ENCODE measurements at places on chromosomes 6 and 20.

DNA sequence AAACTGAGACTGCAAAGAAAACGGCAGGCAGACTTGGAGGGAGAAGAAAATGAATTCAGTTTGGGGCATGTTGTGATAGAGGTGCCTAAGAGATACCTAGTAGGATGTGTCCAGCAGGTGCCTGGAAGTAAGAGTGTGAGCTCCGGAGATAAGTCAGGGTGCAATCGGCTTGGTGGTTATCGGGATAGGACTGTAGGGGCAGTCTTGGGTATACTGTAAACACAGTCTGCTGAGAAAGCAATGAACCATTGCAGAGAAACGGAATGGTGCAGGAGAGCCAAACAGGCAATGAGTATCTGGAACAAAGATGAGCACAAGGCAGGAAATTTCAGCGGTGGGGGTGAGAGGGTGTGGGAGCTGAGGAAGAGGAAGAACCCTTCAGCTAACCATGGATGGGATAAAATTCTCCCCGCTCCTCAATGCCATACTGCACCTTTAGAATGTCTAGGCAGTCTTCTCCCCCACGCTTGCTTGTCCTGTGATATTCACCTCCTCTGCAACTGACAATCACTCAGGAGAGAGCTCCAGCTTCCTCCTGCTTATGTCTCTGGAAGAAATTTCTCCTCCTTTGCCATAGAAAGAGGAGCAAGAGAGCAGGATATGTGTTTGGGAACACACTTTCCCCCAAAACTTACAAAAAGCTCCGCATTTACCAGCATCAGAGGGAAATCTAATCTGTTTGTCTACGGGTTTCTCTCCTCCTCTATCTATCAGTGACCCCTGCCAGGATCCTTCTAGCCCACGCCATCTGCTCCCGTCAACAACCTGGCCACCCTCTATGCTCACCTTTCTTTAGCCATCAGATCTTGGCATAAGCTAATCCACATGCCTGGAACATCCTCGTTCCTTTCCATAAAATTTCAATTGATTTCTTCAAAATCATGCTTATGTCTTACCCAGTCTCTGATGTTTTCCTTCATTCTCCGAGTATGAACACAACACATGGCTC lies 381.7 kb upstream of the JARID2 start:
- no peak for DNase-seq

DNA sequence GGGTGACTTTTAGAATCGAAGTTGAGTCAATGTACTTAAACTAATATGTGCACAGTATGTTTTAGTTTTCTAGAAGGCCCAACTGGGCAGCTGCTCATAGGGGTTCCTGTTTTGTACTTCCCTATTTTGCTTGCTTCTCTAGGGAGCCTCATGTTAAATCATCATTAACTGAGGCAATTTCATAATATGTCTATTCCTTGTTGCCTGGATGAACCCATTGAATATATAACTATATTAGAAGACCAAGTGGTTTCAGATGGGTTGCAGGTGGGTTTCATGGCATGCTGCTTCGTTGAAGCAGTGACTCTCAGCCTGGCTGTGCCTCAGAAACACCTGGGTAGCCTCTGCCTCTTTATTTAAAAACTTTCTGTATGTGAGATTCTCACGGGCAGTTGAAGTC lies 22.2 kb downstream of the CARMIL1 start:
- no peak for DNase-seq

DNA sequence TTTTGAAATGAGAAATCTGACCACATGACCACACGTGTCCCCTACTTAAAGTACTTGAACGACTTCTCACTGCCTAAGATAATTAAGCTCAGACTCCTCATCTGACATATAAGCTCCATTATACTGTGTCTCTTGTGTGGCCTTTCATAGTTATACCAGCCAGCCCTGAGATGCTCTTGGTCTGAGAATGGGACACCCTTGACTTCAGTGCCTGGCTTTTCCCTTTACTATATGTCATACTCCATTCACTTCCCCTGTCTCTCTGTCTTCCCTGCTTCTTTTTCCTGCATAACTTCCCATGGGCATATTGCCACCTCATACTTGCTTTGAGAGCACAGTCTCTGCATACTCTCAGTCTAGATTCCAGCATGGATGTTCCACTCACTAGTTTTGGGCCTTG lies 53.4 kb upstream of the TINAG start:
- no peak for DNase-seq

GRCh38 chr20:14830466-14830865 lies 493.1 kb upstream of the FLRT3 start:
- DNase-seq: no peak

DNA sequence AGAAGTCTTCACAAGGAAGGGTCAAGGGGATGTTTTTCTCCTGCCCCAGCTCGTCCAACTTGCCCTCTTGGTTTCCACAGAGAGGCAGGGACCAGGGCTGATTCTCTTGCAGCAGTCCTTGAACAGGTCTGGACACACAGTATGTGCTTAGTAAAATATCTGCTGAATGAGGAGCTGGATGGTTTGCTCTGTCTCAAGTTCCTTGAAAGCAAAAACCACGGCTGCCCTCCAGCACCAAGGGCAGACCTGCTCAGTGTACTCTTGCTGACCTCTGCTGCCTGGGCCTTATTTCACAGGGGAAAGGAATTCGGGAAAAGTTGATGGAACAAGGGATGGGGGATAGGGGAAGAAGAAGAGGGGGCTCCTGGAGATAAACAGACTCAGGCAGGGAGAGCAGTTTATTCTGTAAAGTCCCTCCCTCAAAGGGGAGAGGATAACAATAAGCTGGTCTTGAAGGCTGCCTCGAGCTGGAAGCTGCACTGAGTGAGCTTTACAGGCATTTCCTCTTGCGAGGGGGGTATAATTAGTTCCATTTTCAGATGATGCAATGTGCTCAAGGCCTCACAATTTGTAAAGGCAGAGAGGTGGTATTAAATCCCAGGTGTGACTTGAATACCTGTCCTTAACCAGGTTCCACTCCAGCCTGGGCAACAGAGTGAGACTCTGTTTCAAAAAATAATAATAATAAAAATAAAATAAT lies 10.3 kb downstream of the KCNK5 start:
- DNase-seq: no peak

DNA sequence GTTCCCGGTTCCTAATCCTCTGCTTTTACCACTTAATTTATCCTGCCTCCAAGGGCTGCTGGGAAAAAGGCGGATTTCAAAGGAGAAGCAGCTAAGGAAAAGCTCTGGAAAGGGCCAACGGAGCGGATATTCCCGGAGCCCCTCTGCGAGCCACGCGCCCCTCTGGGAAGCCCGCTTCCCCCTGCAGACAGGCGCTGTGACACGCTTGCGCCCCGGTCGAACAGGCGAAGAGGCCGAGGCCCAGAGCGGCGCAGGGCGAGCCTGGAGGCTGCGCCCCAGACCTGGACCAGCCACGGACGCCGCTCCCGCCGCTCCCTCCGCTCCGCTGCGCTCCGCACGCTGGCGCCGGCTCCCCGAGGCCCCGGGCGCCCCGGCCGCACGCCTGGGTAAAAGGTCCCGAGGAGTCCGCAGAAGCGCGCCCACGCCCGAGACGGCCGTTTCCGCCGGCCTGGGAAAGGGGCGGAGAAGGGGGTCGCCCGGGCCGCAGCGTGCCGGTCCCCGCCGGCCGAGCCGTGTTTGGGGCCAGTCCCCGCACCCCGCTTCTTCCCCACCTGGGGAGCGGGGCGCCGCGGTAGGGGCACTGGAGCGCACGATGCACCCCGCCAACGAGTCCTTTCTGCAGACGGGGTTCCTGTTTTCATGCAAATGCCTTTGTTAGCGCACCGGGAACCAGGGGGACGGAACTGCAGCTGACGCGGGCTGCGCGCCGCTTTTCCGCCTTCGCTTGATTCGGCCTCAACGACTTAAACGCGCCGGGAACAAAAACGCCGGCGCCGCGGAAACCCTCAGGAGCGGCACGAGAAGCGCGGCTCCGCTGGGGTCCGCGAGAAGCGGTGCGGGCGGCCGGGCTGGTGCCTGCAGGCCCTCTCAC lies 91.9 kb upstream of the SIRPA start:
- peak; percentile 70 for DNase-seq

DNA sequence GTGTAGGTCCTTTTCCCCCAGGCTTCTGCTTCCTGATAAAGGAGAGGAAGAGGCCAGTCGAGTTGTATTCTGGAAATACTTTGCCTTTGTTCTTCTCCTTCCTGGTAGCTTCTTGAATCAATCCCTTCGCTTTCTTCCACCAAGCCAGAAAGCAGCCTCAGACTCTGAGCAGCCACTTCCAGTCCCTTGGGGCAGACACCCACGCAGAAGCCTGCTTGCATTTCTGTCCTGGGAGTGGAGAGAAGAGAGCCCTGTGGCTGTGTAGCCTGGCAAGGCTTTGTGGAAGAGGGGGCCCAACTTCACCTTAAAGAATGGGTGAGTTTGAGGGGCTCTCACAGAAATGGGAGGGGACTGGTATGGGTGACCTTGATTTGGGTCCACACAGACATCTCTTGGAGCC lies 211.0 kb upstream of the SSTR4 start:
- DNase-seq: no peak

DNA sequence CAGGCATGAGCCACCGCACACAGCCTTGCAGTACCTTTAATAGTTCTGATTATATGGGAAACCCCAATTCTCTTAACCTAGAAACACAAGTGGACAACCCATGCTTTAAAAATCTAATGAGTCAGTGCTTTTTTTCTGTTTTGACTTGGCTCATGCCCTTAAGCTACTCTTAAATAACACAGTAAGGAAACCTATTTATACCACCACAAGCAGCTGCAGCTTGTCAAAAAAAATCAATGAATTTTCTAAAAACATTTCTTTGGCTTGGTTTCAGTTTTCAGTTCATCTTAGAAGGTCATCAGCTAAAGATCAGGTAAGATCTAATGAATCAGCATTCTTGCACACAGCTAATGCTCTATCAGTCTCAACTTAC lies 124.1 kb upstream of the DST start:
- DNase-seq: no peak

GRCh38 chr20:50285376-50286173 lies 94.9 kb downstream of the CEBPB start:
- peak; percentile 34 for DNase-seq

DNA sequence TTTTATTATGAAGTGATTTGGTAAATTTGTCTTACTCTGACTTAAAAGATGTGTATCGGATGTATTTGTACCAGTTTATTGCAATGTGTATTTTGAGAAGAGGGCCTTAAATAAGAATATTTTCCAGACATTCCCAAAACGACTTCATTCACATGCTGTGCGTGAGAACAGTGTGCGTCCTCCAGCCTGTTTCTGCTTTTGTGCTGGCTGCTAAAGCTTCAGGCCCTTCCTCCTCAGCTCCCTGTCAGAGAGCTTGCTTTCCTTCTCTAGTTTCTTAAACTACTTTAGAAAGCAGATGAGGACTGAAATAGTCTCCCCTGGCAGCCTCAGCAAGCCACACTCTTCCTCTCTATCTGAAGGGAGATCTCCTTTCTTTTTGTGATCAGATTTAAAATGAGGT lies 157.8 kb downstream of the SAMD5 start:
- DNase-seq: no peak

- DNase-seq: no peak
These were observed 10.5 kb downstream of the FYN start for GRCh38 chr6:111862741-111863140.

- no peak for DNase-seq
These were observed 77.8 kb downstream of the FILIP1 start for GRCh38 chr6:75415804-75416203.

DNA sequence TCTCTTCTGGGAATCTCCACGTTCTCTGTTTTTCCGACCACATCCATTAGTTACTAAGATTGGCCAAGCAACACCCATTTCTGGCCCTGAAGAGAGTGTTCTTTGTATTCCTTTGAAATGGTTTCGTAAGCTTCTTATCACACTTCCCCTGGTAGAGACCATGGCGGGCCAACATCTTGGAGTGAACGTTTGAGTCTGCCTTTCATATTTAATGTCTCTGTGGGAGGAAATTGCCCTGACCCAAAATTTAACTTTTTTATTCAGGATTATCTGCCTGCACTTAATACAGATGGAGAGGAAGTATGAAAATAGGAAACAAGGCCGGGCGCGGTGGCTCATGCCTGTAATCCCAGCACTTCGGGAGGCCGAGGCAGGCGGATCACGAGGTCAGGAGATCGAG lies 177.0 kb upstream of the SNX9 start:
- no peak for DNase-seq

- no peak for DNase-seq
These were observed 45.6 kb downstream of the DUSP22 start for GRCh38 chr6:337805-338368.

DNA sequence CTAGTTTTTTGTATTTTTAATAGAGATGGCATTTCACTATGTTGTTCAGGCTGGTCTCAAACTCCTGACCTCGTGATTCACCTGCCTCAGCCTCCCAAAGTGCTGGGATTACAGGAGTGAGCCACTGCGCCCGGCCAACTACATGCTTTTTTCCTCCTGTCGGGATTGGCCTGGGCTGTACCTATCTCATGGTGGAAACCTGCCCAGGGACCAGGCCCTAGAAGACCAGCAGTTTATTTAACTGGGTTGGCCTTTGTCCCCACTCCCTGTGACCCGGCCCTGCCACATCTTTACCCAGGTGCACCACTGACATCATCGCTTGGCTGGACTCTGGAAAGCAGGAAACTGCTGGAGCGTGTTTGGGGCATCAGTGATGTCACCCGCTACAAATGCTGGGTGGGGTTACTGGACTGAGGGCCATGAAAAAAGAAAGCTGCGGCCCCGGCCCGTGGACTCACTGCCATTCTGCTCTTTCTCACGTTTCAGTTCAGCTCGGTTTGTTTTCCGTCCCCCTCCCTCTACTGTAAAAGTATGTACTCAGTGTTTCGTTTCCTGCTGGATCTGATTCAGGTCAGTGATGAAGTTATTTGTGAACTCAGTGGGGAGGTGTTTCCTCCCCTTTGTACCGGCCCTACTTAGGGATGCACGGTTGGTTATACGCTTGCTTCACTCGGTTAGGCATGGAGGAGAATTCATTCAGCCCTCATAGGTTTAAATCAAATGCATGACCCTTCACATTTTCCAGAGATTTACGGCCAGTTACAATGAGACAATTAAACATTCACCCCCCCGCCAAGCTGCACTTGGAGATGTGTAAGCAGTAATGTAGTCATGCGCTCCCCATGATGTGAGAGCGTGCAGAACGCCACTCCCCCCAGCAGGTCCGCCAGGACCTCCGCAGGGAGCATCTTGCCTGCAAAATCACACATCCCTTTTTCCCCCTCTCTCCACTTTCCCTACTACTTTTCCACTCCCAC lies 179.3 kb downstream of the MTHFD1L start:
- DNase-seq: peak; percentile 87

DNA sequence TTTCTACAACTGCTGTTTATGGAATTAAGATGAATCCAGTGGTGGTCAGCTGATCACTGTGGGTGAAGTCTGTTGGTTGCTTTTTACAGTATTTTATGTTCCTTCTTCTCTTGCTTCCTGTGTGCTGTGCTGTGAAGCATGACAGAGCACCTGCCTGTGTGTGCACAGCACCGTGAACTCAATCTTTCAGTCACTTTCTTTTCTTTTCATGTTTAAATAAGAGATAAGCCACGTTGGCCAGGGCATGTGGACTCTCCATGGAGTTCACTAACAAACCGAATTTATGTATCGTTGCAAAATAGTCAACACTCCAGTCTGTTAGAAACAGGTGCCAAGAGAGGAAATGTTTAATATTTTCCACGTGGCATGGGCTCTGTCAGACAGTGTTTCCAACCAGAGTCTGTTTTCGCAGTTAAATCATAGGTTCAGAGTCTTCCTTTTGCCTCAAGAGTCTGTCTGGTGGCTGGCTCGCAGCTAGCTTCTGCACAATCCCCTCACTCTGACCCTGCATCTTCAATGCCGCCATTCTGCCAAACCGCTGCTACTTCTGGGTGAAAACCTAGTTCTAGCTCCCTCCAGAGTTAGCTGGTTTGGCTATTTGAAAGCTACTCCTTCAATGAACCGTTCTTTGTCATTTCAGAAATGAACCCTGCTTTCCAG lies 73.2 kb downstream of the QRSL1 start:
- DNase-seq: peak; percentile 28
